ENCODE measurements at places on chromosomes 2 and 18.

- DNase-seq: no peak
These were observed 130.3 kb downstream of the CELF4 start for GRCh38 chr18:37435150-37435867.

DNA sequence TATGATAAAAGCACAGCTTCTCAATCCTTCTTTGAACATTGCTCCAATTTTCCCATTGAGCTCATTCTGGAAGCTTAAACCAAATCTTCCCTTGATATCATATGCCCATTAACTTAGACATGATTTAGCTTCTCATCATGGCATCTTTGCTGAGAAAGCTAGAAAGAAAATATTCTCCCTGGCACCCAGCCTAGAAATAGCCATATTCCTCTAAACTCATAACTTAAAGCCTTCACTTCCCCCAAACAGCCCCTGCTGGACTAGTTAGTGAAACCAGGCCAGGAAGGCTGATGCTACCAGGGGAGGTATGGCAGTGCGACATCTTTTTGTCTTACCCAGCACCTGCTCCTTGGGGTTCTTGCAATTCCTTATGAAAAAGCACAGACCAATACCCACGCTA, 4.3 kb downstream of the AAK1 start:
- no peak for DNase-seq

DNA sequence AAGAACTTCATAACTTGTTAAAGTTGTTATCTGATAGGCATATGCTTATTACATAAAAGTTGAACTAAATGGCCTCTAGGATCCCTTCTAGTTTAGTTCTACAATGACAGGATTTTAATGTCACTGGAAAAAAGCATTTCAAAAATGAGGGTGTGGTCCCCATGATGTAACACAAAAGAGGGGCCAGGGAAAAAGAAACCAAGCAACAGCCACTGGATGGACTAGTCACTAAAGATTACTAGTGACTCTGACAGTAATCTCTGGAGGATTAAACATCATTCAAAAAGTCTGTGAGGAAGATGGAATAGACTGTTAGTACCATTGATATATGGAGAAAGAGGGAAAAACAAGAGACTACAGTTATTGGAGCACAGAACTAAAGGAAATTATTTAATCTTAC, 22.6 kb downstream of the SEPTIN10 start:
- DNase-seq: no peak

DNA sequence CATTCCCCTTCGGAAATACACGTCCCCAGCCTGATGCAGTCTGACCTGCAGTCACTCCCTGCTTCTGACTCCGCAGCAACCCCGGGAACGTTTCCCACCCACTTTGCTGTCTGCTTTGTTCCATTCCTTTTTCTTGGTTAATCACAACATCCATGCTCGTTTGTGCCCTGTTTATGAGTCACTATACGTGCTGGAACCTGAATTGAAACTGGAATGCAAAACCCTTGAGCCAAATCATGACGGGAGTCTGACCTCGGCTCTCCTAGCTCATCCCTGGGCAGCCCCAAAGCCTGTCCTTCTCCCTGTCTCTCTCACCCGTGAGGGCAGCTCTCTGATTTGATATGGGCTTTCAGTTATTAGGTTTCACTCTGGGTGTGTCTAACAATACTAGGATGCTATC, 57.1 kb upstream of the RNF152 start:
- no peak for DNase-seq

- DNase-seq: no peak
These were observed 104.8 kb downstream of the CABLES1 start for GRCh38 chr18:23239885-23240608.

GRCh38 chr2:70553584-70554337, at the start of gene TGFA:
TSS of gene TGFA (minus strand) at chr2:70553826. CDS start at chr2:70553767, 59 bp downstream.
- DNase-seq: peak; percentile 82

DNA sequence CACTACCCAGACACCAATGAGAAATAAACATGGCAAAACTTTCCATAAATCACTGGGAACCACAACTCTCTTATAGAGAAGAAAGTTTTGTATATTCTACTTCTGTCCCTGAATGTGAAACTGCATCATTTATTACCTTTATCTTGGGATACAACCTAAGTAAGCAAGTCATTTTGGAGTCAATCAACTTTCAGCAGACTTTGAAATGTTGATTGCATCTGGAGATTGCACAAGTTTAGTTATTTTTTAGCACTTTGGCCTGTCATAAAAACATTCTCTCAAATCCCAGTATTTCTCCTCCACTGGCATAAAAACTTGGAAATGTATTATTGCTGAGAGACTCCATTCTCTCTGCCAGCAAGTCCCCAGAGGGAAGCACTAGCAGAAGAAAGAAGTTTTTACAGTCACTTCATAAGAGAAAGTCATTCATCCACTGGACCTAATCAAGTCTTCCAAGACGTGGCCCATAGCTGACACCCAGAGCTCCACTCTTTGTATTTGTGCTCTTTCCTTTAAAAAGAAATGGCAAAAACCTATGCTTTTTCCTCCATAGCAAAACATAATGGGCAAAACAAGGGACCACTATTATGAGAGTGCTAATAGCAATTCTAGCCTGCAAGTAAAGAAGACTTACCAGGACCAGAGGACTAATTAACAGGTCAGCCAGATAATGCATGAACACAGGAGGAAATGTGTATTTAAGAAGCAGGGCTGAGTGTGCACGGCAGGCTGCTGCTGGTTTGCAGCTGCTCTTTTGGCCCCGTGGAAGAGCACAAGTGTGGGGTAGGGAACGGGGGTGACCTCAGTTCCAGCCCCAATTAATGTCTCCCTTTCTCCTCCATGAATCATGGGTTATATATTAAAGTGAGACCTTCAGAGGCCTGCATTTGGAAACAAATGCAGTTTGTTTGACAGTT, 171.5 kb downstream of the INO80D start:
- DNase-seq: no peak

DNA sequence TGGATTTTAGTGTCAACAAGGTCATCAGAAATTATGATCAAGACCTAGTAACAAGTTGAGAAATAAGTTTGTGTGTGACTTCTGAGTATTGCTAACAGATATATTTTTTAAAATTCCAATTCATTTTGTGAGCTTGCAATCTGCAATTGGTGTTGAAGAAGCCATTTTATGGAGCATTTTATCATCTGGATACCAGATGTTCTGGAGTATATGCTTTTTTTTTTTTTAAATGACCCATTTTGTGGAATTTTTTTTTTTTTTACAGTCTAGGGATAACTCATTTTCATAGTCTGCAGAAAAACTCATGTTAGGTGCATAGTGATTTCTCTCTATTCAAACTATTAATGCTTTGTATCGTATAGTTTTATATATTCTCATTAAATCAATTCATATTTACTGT, 12.6 kb downstream of the QPCT start:
- DNase-seq: no peak

DNA sequence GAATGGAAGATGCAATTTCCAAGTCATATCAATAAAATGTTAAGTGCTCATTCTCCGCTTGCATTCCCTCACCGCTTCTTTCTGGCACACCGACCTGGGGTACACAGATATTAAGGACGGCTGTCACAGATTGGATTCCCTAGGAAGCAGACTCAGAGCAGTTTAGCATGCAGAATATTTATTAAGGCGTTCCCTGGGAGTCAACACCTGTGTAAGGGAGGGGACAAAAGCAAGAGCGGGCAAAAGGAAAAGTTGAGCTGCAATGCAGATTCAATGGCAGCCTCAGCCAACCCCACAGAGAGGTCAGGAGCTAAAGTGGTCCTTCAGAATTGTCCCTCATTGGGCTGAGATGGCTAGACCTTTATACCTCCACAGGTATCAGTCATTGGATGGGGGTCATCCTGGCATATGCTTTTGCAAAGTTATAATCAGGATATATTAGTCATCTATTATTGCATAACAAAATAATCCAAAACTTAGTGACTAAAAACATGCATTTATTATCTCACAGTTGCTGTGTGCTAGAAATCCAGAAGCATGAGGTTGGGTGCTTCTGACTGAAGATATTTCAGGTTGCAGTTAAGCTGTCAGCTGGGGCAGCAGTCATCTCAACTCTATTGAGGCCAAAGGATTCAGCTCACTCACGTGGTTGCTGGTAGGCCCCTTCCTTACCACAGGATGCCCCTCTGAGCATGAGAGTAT, 27.0 kb upstream of the INO80D start:
- no peak for DNase-seq

GRCh38 chr2:46861916-46862315, 53.7 kb downstream of the MCFD2 start:
- DNase-seq: no peak

All from D341Med (cell line).